T-helper 9 cell (primary cell): ENCODE measurements at places on chromosomes 4 and X.
A peak's percentile ranks its signal among the peaks of the same experiment; 100 is the strongest.

DNA sequence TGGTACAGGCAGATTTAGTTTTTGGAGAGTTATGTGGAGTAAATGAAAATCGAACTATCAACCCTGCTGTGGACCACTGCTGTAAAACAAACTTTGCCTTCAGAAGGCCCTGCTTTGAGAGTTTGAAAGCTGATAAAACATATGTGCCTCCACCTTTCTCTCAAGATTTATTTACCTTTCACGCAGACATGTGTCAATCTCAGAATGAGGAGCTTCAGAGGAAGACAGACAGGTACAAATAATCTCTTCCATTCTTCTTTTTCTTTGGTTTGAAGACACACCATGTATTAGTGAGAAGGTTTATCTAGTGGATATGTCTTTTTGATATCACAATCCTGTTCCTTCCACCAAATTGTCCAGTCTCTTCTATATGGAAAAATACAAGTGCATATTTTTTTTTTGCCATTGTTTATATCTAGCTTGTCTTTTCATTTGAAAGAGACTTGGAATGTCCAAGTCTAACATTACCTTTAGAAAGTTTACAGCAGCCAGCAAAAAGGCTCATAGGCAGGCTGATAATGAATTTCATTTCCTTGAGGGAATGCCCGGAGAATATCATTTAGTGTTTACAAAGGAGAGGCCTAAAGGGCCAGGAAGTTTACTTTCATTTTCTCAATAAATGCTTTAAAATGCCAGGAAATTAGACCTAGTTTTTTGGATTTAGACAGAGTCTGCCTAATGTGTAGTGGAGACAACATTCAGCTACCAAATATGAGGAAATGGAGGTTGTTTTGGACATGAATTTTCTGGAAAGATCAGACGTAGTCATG lies 18.6 kb downstream of the AFM start:
- DNase-seq: no peak

DNA sequence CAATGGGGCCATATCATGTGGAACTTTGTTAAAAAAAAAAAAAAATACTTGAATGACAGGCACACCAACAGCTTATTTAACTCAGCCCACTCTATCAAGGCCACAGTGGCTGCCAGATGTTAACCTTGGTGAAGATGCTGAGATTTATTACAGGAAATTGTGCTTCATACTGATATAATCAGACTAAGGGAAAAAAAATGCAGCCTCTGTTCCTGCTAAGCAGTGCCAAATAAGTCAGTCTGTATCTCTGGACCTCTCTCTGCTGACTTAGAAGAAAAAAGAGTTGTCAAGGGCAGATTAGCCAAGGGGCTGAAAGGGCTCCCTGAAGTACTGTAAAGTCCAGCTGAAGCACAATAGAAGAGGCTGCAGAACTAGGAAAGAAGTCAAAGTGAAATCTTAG lies 677.7 kb upstream of the HTR2C start:
- no peak for DNase-seq

- DNase-seq: no peak
Measured at GRCh38 chrX:15416133-15416993, 32.1 kb upstream of the VEGFD start.

DNA sequence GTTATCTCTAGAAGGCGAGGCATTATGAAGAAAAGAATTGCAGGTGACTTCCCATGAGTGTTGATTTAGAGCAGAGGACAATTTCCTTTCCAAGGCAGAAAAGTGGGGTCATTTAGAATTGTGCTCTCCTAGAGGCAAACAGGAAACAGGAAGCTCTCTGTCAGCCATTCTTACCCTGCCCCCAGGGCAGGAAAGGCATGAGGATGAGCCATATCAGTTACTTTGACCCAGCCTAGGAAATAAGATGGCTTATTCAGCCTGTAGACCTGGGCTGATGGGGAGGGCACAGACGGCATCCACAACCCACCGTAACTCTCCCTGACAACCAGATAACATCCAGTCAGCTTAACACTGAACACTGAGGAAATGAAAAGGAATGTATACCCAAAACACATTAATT lies 88.8 kb upstream of the KDR start:
- DNase-seq: no peak

DNA sequence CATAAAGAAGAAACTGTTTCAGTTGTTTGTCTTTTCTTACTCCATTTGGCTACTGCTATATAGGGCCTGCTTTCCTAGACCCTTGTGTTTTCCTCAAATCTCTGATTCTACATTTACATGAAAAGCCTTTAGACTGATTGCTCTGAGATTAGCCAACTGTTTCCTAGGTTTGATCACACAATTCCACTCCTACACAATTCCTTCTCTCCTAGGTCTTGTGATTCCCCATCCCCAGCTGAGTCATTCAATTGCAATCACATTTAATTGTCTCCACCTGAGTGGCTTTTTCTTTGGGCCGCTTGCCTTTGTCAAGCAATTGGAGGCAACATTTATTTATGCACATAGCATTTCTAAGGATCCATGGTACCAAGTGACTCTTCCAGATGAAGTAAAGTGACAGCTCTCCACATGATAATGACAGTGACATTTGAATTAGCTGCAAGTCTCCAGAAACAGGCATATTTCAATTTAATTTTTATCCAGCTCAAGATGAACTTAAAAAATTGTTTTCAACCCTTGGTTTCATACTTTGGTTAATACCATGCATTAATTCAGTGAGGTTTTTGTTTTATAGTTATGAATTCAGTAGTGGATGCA lies 35.8 kb downstream of the ATXN3L start:
- DNase-seq: no peak

DNA sequence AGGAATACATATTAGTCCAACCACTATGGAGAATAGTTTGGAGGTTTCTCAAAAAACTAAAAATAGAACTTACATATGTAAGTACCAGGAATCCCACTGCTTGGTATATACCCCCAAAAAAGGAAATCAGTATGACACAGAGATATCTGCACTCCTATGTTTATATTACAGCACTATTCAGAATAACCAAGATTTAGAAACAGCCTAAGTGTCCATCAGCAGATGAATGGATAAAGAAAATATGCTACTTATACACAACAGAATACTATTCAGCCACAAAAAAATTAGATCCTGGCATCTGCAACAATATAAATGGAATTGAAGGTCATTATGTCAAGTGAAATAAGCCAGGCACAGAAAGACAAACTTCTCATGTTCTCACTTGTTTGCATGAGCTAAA lies 27.5 kb upstream of the ABCG2 start:
- DNase-seq: no peak

- DNase-seq: no peak
Measured at GRCh38 chrX:154399527-154400368, 1.6 kb downstream of the RPL10 start.

DNA sequence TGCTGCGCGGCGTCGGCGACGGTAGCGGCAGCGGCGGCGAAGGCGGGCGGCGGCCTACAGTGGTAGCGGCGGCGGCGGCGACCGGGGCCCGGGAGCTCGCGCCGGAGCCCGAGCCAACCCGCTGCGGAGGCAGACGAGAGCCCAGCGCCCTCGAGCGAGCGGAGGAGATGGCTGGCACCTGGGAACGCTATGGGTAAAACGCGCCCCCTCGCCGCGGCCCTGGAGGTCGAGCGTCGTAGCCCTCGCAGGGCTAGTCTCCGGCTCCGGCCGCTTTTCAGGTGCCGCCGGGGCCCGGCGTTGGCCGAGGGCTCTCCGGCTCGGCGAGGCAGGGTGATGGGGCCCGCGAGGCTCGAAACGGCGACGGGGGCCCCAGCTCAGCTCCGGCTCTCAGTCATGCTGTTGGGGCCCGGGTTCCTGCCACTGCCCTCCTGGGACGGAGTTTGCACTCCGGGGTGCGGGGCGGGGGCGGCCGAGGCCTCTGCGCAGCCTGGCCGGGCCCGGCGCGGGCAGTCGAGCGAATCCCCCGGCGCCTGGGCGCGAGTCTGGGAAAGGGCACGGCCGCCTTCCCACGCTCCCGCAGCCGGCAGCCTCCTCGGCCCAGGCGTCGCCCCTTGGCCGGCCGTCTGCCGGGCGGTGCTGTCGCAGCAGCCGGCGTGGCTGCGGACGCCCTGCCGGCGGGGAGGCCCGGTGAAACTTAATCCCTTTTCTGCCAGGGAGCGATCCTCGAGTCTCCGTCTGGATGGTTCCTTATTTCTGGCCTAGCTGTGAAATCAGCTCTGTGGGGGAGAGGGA lies 768 bp downstream of the MID2 start:
- DNase-seq: peak; percentile 1

DNA sequence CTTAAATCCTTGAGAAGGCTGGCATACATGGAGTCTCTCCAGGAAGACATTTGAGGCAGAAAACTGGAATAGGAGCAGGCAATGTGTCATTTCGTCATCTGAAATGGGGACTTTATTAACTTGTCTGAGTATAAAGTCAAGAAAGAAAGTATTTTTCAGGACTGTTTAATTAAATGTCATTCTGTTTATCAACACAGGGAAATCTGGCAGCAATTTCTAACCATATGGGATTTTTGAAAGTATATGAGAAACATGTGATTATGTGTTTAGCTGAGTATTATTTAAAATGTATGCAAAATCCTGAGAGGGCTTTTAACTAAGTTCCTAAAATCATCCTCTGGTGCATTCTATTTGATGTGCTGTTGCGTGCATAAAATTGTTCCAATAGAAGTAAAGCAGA lies 3.9 kb upstream of the FAM9A start:
- no peak for DNase-seq
